ENCODE measurements at places on chromosomes 13 and 19.

DNA sequence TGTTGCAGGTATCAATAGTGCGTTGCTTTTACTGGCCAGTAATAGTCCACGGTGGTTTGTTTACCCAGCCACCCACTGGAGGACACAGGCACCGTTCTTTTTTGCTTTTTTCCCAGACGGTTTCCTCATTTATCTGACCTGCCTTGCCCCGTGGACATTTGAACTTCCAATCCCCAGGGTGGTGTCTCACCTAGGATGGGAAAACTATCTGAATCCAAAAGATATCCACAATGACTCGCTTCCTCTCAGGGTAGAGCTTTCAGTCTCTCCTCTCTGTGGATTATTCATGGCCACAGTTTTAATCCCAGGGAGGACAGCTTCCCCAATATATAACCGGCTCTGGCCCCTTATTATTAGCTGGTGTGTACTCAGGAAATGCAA lies 170.8 kb downstream of the FOXO1 start:
- no peak for DNase-seq

DNA sequence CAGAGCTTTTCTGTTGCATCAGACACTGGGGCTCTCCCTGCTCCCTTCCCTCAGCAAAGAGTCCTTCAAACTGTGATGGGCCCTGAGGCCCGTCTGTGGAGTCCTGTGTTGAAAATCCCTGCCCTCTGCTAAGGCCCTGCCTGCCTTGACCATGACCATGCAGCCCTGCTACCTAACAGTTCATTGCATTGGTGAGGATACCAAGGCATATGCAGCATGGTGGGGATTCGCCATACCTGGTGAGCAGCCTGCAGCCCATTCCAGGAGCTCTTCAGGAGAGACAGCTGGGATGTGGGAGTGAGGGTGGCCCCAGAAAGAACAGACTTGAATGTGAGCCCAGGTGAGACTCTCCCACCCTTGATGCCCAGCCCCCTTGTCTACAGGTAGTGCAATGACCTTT lies 70.6 kb upstream of the GSX1 start:
- DNase-seq, result no peak

GRCh38 chr13:99310382-99311031 lies 3.3 kb upstream of the GPR183 start:
- DNase-seq, result no peak

DNA sequence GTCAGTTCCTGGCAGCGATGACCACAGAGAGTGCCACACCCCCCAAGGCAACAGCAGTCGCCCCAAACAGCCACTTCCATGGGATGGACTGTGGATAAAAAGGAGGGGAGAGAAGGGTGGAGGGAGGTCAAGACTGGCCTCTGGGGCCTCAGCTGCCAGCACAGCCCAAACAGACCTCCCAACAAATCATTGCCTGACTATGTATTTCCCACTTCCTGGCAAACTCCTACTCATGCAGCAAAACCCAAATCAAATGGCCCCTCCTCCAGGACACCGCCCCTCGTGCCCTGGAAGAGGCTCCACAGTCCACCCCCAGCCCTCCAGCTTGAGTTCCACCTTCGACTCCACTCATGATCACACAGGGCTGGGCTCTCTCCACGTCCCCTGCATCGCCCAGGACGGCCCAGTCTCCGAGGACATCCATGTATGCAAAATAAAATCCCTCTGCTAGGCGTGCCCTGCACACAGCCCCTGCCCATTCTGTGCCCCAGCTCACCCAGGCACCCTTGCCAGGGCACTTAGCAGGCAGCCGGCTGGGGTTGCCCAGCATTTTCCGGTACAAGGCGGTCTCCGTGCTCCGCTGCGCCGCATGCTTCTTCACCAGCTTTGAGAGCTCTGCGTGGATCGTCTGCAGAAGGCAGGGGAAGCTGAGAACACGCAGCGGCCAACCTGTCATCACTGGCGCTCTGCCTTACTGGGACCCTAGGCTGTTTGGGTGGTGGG lies 10.5 kb upstream of the ELL start:
- no peak for DNase-seq

GRCh38 chr19:3897936-3898335 lies 17.5 kb downstream of the ATCAY start:
- DNase-seq, result no peak

DNA sequence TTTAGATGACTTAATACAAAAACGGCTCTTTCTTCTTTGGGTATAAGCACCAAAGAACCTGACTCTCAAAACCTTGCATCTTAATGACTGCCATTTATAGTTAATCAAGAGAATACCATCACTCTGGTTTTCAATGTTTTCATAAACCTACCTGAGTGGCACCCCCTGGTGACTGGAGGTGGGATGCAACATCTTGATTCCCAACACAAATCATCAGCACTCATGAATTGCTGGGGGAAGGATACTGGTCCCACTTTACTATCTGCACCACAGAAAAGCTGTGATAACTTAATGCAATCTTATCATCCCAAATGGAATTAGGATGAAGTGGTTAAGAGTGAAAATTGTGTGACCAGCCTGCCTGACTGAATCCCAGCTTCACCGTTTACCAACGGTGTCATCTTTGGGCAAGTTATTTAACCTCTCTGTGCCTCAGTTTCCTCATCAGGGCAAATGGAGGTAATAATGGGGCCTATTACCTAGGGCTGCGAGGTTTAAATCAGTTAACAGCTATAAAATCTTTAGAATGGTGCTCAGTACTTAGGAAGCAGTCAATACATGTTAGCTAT lies 366.4 kb downstream of the KLF12 start:
- DNase-seq, result no peak

DNA sequence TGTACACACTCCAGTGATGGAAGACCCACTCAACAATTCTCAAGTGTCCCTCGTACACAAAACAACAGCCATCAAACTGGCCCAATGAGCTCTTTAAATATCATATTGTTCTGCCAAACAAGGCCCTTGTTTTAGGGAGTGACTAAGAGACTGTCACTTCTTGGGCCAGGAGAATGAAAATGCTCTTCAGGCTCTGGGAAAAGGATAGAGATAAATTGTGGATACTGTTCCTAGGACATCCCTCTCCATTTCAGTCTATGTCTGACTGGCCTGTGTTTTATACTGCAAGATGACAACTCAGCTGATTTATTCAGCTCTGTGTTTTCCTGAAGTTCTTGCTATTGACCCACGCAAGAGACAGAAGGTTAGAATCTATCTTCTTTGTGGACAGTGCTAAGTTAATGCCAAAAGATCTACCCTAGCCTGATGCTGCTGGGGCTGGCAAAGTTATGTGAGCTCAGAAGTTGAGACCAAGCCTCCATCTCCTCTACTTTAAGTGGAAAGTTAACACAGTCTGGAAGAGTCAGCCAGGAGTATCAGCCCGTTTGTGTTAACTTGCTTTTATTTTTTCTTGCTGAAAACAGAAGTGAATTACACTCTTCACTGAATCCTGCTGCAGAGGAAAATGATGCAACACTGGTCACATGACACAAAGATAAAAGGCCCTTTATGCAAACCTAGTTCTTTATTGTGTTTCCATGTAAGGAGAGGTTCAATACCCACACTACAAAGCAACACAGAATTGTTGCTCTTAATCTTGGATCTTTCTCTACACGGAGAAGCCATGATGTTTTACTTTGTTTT lies 14.6 kb downstream of the FRY start:
- peak; percentile 58 for DNase-seq

DNA sequence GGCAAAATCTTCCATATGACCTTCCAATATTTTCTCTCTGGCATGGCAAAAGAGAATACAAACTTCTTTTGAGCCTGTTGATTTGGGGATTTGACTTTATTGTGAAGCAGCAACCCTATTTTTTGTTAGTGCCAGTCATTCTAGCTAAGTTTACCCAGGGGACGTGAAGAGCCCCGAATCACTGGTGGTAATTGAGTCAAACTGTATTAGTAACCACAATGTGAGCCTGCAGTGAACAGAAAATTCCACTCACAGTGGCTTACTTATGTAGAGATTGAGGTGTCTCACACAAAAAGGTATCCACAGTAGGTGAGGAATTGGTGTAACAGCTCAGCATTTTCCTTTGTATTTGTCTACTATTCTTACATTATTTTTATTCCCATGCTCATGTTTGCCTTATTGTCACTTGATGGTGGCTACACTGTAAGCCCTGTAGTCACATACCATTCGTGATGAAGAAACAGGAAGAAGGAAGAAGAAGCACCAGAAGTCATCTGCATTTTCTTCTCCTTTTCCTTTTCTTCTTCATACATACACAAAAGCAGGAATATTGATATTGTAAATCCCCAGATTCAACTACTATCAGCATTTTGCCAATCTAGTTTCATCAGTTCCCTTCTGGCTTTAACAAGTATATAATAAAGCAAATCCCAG lies 33.3 kb upstream of the MYCBP2 start:
- no peak for DNase-seq

GRCh38 chr19:54252845-54253244 lies 4.2 kb downstream of the LILRB5 start:
- DNase-seq, result no peak

DNA sequence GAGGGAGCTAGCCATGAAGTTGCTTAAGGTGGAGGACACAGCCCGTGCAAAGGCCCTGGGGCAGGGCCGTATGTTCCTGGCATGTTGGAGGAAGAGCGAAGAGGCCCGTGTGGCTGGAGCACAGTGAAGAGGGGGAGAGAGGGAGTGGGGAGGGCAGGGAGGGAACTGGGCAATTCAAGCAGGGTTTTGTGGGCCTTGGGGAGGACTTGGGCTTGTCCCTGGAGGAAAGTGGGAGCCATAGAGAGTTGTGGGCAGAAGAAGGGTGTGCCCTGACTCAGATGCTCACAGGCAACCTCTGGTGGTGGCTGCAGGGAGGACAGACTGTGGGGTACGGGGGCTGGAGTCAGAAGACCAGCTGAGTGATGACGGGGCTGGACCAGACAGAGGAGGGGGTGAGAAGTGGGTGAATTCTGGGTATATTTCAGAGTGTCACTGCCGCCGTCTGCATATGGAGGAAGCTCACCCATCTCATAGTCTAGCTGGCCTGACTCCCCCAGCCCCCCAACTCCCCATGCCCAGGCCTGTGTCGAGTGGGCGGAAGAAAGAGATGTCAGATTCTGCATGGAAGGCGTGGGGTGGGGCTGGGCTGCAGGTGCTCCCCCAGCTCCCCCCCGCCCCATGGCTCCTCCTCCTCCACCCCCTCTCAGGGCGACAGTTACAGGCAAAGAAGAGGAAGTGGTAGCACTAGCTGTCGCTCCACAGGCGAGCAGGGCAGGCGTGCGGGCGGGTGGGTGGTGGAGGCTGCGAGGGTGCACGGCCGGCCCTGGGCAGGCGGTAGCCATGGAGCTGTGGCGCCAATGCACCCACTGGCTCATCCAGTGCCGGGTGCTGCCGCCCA lies at the start of gene VAV1:
TSS of gene VAV1 (plus strand) at position 681 of the 838 bp plus-strand sequence. CDS start at position 781, 100 bp downstream.
- DNase-seq, result peak; percentile 76

GRCh38 chr13:71242201-71242600 lies 624.8 kb downstream of the DACH1 start:
- DNase-seq, result no peak

DNA sequence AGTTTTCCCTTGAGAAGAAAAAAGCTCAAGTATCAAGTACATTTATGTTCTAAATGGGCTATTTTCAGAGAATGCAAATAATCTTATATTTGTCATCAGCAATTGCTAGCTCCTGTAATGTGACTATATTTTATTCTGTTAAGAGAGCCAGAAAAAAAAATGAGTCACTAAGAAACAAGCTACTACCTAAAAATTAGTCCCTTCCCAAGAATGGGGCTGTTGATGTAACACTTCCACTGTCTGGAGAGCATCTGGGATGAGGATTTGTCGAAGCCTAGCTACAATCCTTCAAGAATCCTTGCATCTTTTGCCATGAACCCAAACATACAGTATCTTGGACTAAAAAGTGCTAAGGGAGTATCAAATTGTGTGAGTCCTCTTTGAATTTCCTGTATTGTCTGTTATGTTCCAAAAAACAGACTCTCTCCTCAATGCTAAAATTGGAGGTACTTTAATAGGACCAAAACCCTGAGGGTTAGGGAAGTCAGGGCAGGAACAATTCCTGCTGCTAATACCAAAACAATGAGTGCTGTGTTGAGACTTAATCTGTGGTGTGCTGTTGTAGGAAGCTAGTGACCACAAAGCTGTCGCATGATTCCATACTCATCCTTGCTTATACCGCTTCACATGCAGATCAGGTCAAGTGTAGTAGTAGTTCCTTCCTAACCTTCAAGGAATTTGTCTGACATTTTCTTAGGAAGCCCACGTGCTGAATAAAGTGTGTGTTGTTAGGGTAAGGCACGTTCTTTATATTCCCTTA lies 4.9 kb upstream of the ZC3H13 start:
- no peak for DNase-seq

GRCh38 chr13:39381456-39381855 lies 221.5 kb downstream of the LHFPL6 start:
- no peak for DNase-seq

DNA sequence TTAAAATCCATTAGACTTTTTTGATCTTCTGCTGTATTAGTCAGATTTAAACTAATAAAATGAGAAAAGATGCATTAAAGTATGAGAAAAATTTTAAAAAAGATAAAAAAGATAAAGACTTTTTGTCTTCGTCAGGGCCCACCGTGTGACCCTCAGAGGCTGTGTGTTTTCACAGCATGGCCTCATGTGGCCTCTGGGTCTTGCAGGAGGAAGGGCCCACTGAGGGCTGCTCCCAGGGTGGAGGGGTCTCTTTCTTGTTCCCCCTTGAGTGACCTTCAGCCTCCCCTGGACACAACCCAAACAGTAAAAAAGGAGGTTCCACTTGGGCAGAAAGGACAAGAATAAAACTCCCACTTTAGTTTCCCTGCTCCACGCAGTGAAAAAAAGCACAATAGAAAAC lies 57.1 kb upstream of the RANBP3 start:
- no peak for DNase-seq

- DNase-seq, result no peak
These were observed 93.1 kb downstream of the WTIP start for GRCh38 chr19:34574704-34575103.

DNA sequence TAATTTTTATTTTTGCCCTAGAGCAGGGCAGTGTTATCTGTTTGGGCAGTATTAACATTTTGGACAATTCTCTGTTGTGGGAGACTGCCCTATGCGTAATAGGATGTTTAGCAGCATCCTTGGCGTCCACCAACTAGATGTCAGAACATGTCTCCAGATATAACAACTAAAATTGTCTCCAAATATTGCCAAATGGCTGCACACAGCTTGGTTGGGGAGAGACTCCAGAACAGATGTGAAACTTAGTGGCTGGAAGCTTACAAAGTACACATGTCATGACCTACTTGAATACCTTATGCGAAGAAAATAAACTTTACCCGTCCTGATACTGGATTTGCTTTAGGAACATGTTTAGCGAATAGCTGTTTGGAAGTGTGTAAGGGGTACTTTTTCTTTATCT lies 123.0 kb downstream of the GGACT start:
- DNase-seq, result no peak

GRCh38 chr19:28961772-28962500 lies 251.0 kb downstream of the UQCRFS1 start:
- DNase-seq, result no peak

- DNase-seq, result peak; percentile 42
These were observed 4.2 kb downstream of the LYL1 start for GRCh38 chr19:13098277-13099072.

DNA sequence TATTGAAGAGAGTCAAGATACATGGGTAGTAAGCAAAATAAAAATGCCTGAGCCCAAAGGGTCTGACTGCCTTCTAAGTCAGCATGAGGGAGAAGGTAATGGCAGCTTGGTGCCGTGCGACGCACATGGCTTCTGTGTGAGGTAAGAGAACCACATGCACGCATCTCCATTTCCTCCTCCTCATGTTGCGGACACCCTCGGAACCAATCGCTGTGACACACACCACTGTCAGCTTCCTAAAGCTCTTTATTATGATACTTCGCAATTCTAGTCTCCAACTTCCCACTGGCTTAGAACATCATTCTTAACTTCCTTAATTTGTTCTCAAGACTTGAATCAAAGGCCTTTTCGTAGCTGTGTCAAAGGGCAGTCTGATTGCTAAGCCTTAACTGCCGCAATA lies 170.1 kb downstream of the OXGR1 start:
- no peak for DNase-seq

- DNase-seq, result no peak
These were observed 770.1 kb upstream of the PCDH20 start for GRCh38 chr13:62185631-62186255.
